ENCODE measurements at places on chromosomes 2 and 18.

DNA sequence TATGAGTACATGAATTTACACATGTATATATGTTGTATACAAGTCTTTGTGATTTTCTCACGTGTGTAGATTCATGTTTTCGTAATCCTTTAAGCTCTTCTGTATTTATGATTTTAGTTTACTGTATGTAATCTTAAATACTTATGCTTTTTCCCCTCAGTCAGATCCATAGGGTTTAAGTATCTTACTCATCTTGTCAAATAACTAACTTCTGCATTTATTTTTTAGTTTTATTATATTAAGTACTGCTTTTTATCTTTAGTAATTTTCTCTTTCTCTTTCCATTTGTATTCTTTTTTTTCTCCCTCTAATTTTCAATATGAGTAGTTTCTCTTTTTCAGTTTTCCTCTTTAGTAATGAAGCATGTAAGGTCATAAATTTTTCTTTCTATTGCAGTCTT lies 179.4 kb downstream of the LCLAT1 start:
- no peaks in the 10 kb centered on the region for H3K36me3 ChIP-seq
- no peaks in the 10 kb centered on the region for H3K27me3 ChIP-seq
- DNase-seq: no peak
- no peaks in the 10 kb centered on the region for H3K4me1 ChIP-seq
- no peak overlapping the region for H3K4me3 ChIP-seq
- no peak overlapping the region for H3K27ac ChIP-seq

DNA sequence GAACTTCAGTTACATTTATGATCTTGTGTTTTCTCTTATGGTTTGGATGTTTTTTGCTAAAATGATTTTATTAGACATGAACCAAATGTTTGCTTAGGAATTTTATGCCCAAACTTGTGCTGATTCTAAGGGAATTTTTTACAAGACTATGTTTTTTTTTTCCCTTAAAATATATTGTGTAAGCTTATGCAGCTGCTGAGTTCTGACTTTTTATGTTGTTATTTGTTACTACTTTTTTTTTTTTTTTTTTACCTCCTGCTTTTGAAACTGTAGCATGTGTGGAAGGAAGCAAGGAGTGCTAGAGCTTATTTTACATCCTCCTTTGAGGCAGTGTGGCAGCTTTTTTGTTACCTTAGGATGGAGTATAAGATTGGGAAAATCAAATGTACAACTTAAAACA lies 6.0 kb upstream of the DNAH7 start:
- H3K4me1 ChIP-seq: no peaks in the 10 kb centered on the region
- H3K27ac ChIP-seq: no peak overlapping the region
- no peak overlapping the region for H3K4me3 ChIP-seq
- H3K36me3 ChIP-seq: no peaks in the 10 kb centered on the region
- DNase-seq: no peak
- H3K27me3 ChIP-seq: no peaks in the 10 kb centered on the region

DNA sequence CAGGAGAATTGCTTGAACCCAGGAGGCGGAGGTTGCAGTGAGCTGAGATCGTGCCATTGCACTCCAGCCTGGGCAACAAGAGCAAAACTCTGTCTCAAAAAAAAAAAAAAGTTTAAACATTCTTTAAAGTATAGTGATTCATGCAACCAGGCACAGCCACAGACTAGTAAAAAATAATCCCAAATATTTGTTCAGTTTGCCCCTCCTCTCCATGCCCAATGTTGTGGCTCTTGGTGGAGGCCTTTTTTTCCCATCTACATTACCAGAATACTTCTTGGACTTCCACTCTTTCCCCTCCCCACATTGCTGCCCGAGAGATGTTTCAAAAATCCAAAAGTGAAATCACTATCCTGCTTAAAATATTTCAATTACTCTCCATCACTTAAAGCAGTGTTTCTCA lies 5.1 kb upstream of the MALT1 start:
- no peak overlapping the region for H3K27ac ChIP-seq
- no peaks in the 10 kb centered on the region for H3K27me3 ChIP-seq
- H3K36me3 ChIP-seq: no peaks in the 10 kb centered on the region
- no peak overlapping the region for H3K4me3 ChIP-seq

GRCh38 chr18:13124411-13124810 lies 94.1 kb upstream of the LDLRAD4 start:
- H3K27ac ChIP-seq: no peak overlapping the region
- H3K36me3 ChIP-seq: peaks cover 13% of the 10 kb centered on the region
- H3K4me3 ChIP-seq: no peak overlapping the region
- H3K27me3 ChIP-seq: no peaks in the 10 kb centered on the region
- no peaks in the 10 kb centered on the region for H3K4me1 ChIP-seq

DNA sequence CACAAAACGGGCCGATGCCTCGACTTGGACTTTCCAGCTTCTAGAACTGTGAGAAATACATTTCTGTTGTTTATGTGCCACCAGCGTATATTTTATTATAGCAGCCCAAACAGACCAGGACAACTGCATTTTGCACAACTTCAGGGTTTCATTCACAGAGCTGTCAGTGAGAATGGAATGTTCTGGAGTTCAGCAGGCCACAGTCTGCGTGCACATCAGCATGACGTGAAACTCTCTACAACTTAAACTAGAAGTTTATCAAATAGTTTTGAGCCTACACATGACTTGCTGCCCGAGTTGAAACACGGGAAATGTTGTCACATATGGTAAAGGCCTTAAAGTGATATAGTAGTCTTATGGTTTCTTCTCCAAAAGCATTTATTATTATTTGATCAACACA lies 3.9 kb upstream of the TRIB2 start:
- H3K27ac ChIP-seq: no peak overlapping the region
- no peaks in the 10 kb centered on the region for H3K27me3 ChIP-seq
- no peak for DNase-seq
- no peaks in the 10 kb centered on the region for H3K36me3 ChIP-seq
- H3K4me3 ChIP-seq: no peak overlapping the region
- H3K4me1 ChIP-seq: peaks cover 44% of the 10 kb centered on the region

Measured in effector memory CD4-positive, alpha-beta T cell (primary cell).